Endodermal cell (in vitro differentiated cells): ENCODE measurements at places on chromosomes 6 and 20. TPM values are rescaled to one million over a fixed set of nuclear protein-coding genes. Genes with fewer than 3 reads are reported as not detected.
A peak's percentile ranks its signal among the peaks of the same experiment; 100 is the strongest.

HTR1B gene
- 1.7 to 2.9 TPM (median 2.5 TPM) in 3 replicates for total RNA-seq

GRCh38 chr6:150999576-150999975 is 134.1 kb downstream of the MTHFD1L start:
- DNase-seq = no peak

DNA sequence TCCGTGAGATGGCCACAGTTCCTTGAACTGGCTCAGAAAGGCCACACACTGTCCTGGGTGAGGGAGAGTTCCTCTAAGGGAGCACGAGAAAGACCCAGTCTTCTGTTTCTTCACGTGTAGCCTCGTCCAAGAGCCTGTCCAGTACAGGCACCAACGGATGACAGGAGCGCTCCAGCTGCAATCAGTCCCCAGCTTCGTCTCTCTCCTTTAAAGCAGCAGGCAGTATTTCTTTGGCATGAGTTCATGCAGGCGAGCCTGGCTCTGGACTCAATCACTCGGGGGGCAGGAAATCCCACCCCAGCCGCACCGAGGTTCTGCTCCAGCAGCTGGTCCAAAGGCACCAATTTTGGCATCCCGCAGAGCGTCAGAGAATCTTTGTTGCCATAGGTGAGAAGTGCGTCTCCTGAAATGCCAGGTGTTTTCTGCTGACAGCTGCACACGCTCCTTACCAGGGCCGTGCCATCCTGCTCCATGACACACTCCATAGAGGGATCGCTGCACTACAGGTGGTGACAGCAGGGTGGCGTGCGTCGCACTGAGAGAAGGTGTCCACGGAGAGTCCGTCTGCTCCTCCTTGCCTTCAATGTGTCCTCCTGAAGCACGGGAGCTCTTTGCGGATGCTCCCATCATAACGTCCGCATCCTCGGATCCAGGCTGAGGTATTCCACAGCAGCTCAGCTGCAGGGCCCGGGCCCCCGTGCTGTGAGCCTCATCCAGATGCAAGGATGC is 59.6 kb upstream of the AFDN start:
- no peak for DNase-seq

- no peak for DNase-seq
Measured at GRCh38 chr6:113011389-113011788, 664.3 kb downstream of the RFPL4B start.

GRCh38 chr6:3751077-3751729 is at the start of gene PXDC1:
TSS of gene PXDC1 (minus strand) at chr6:3751713. CDS start at chr6:3751531, 182 bp downstream.
- peak; percentile 75 for DNase-seq

SEMG1 gene
- 0.46 and 0.54 TPM in 2 replicates for total RNA-seq

GRCh38 chr6:83132121-83132520 is 60.9 kb downstream of the PGM3 start:
- DNase-seq = no peak

GRCh38 chr6:31400467-31401289 is 2.7 kb upstream of the MICA start:
- peak; percentile 84 for DNase-seq

DNA sequence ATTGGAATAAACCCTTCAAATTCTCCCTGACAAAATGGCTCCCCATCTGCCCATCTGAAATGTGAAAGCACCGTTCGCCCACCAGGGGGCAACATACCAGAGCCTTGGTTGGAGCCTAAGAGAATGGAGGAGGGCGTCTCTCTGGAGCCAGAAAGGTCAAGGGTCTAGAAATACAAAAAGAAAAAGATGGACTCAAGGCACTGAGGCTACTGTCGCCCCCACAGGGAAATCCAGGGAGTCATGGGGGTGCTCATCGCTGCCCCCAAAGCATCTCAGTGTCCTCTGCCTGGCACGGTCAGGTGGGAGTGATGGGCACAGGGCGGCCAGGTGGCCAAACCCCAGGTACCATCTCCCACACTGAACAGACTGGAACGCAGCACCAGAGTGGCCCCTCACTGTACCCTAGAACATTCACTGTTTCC is 136.3 kb downstream of the ZMYND8 start:
- peak; percentile 87 for DNase-seq

FOXQ1 gene
- total RNA-seq = 7.8 to 20.7 TPM (median 8.4 TPM) in 3 replicates

CCN6 gene
- not detected in 2 replicates for total RNA-seq

DNA sequence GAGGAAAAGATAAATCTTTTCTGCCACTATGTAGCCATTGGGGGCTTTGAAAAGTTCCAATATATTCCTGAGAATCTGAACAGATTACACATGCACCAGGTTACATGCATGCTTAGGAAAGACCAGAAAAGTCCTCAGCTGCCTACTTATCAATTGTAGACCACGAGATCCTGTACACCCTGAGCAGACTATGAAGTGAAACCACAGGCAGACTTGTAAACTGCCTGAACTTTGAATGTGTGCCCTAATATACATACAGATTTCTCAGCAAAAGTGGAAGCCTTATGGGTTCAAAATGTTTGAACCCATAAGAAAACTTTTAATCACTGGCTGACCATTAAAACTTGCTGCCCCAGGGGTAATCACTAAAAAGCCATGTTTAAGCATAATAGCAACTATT is 273.5 kb upstream of the RUNX2 start:
- no peak for DNase-seq

DNA sequence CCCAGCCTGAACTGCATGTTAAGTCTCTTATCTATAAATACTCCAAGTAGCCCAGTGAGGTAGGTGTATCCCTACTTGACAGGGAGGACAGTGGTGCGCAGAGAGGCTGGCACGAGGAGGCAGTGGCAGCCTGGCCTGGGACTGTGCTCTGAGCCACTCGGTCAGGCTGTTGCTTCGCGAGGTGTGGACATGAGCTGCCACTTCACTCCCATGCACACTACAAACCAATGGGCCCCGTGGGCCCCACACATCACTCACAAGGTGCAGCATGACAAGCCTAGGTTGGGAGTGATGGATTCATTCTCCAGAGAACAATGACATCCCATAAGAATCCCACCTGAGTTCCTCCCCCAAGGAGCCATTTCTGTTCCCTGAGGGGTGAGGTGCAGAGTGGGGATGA is 54.9 kb downstream of the TMEM242 start:
- peak; percentile 26 for DNase-seq

DNA sequence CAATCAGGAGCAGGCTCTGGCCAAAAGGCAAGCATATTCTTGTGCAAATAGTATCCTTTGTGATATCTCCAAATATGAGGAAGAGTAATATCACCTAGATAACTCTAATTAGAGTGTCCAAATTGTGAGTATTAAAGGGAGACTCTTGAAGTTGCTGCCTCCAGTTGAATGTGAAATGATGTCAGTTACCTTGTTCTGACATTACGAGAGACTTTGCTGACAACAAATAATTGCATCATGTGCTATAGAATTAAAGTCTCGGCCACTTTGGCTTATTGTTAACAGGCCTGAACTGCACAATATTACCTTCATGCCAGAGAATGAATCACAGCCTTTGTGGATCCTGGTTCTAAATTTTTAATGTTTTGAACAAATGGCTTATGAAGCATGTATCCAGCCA is 106.5 kb downstream of the AIG1 start:
- DNase-seq = no peak

MLN gene
- not detected in 3 replicates for total RNA-seq

GRCh38 chr6:109783250-109783986 is 92.3 kb downstream of the FIG4 start:
- peak; percentile 74 for DNase-seq
